ENCODE measurements at places on chromosomes 7 and 10.
A peak's percentile ranks its signal among the peaks of the same experiment; 100 is the strongest.

- no peak for DNase-seq
Observed at GRCh38 chr10:113347508-113347907, 205.3 kb upstream of the HABP2 start.

DNA sequence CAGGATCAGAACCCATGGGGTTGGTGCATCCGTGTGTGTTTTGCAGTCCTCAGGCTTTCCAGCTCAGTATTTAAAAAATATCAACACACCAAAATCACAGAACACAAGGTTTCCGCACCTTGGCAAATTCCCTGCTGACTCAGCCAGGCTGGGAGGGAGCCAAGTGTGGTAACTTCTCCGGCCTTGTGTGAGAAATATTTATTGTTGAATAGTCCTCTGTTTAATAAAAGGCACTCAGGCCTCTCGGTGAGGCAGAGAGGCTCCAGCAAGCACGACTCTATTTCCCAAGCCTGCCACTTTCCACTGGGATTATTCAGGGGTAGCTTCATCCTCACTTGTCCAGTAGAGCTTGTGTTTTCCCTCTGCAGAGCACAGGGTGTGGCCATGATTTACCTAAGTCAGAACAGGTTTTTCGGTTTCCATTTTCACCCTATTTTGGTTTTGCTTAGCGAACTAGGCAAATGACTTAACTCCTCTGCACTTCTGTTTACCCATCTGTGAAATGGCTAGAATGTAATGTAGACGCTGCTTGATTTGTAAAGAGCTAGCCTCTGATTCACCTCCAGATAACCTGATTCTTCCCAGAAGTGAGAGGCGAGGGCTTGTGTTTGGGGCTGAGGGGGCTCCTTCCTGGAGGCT is 13.0 kb upstream of the CHST15 start:
- DNase-seq, result peak; percentile 95

DNA sequence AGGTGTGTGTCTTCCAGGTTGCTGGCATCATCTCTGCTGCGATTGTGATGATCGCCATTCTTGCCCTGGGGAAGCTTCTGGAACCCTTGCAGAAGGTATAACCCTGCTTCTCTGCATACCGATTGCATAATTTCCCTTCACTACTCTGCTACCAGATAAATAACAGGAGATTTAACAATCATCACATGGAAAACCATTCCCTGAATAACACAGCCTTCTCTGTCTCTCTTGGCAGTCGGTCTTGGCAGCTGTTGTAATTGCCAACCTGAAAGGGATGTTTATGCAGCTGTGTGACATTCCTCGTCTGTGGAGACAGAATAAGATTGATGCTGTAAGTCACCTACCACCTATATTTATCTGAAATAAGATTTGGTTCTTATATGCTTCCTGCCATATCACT is 33.8 kb downstream of the SLC26A4 start:
- no peak for DNase-seq

DNA sequence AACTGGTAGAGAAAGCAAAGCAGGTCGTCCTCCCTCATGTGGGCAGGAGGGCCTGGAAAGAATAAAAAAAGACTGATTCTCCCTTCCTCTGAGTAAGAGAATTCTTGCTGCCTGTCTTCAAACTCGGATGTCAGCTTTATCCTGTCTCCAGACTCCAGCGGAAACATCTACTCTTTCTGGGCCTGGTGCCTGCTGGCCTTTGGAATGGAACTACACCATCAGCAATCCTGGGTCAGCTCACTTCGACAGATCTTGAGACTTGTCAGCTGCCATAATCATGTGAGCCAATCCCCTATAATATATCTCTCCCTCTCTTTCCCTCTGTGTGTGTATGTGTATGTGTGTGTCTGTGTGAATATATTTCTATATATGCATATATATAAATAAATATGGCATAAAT is 411.0 kb upstream of the DPP6 start:
- no peak for DNase-seq

GRCh38 chr7:1193593-1194424 is 33.8 kb upstream of the ZFAND2A start:
- peak; percentile 19 for DNase-seq

GRCh38 chr10:1114719-1115606 is 58.8 kb downstream of the WDR37 start:
- no peak for DNase-seq

DNA sequence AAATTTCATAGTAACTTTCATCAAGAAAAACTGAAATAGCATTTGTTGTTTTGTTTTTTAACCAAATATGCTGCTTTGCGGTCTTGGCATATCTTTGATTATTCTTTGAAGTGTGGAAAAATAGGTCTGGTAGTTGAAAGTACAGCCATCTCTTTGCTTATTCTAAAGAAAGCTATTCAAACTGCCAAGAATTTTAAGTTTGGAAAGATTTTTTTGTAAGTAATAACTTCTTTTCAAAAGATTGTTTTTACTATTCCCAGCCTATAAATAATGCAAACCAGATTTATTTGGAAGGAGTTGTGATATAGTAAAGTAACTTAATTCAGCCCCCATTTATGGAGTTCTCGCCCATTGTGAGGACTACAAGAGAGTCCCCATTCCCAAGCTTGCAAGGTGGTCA is 87.0 kb downstream of the ADD3 start:
- DNase-seq, result no peak

DNA sequence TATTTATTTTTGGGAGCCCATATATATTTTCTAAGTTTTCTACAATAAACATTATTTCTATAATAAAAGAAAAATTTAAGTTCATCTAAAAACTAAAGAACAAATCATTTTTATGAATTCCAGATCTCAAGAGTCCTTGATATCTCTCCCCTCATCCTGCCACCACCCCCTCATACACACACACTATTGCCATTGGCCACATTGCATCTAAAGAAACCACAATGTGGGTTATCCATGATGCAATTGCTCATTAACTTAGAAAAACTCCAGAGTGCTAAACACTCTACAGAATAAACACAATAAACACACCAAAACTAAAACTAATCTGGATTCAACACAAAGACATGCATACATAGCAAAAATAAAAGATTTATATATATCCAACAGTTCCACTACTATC is 37.8 kb downstream of the FAM13C start:
- peak; percentile 7 for DNase-seq

DNA sequence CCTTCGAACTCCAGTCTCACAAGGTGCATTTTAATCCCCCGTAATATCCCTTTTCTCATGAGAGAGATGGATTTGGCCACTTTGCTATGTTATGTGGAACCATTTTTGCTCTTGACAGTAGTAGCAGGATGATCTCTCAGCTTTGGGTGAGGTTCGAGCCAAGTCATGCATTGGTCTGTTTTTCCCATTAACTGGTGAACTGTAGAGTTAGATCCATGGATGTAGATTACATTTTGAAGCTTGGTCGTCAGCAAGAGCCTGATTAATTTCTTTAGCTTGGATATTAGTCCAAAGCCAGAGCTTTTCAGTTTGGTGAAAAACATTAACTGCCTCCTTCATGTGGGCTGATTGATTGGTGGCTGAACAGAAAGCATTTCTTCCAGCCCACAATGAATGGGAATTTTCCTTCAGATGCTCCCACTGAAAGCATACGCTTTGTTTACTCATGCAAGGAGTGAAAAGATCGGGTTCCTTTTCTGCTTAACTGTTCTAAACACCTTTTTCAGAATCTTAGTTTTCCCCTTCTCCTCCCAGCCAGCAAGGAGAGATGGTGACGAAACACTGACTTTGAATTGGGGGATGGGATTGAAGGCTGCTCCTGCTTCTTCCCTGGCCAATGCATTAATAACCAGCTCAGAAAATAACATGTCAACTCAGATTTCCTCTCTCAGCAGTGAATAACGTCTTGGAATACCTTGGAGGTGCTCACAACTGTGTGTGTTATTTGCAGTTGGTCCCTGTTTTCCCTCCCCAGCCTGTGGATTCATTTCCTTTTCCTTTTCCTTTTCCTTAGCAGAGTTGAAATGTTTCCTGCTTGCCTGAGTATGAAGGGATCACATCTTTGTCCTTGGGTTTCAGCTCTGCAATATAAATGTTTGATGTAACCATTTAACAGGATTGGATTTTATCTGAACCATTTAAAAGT is 351.8 kb upstream of the FZD8 start:
- peak; percentile 74 for DNase-seq

DNA sequence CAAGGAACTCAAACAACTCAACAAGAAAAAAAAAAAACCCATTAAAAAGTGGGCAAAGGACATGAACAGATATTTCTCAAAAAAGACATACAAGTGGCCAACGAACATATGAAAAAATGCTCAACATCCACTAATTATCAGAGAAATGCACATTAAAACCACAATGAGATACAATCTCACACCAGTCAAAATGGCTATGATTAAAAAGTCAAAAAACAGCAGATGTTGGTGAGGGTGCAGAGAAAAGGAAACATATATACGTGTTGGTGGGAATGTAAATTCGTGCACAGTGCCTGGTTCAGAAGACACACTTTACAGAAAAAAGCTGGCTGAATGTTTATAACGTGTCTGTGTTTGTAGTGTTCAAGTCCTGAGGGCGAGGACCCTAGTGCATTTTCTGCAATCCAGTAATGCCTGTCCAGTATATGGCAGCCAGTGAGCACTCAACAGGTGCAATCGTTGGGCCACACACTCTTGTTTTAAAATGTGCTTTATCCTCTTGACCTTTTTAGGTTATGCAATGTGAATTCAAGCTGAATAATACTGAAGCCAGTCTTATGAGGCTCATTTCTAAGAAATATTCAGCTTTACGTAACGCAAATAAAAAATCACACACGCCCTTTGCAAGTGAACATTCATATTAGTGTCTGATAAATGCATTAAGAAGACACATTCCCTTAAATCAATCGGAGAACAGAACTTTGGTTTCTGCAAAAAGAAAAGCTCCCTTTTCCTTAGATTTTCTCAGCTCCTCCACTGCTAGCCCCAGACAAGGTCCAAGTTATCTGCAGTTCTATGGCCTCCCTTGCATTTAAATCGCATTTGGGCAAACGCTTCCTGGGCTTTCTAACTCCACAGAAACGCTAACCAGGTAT is 813 bp upstream of the MTURN start:
- no peak for DNase-seq

GRCh38 chr10:89263531-89263930 is 12.0 kb upstream of the LIPA start:
- DNase-seq, result no peak

DNA sequence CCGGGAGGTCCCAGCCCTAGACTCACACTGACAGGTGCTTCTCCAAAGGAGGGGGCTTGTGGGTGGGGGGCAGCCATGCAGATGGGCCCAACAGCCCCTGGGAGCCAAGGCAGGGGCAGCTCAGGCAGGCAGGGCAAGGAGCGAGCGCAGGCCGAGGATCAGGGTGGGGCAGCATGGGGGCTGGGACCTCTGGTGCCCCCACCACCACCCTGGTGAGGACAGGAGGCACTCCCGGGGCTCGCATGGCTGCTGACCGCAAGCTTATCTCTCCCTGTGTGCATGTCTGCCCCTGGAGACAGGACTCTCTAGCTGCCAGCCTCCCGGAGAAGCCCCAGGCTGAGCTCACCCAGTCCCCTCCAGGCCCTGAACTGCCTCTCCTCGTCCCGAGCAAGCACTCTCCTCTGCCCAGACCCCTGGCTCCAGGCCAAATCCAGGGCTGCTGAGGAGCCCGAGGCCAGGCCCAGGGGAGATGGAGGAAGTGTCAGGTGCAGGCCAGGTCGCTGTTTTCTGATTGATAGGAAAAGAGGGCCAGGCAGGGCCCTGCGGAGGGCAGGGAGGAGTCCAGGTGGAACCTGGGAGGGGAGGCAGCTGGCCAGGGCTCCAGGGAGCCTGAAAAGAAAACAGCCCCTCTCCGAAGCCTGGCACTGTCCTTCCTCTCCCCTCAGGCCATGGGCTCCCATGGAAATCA is 39.0 kb downstream of the PDGFA start:
- DNase-seq, result no peak

DNA sequence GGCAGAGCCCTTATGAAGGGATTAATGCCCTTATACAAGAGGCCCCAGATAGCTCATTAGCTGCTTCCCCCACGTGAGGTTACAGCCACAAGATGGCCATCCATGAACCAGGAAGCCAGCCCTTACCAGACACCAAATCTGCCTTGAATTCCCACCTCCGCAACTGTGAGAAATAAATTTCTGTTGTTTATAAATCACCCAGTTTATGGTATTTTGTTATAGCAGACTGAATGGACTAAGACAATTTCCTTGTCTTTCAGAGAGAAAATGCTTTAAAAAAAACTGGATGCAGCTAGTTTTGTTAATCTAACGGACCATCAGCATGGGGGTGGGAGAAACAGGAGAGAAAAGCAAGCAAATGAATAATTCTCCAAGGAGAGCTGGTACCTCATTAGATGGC is 36.5 kb downstream of the CBX3 start:
- DNase-seq, result no peak

DNA sequence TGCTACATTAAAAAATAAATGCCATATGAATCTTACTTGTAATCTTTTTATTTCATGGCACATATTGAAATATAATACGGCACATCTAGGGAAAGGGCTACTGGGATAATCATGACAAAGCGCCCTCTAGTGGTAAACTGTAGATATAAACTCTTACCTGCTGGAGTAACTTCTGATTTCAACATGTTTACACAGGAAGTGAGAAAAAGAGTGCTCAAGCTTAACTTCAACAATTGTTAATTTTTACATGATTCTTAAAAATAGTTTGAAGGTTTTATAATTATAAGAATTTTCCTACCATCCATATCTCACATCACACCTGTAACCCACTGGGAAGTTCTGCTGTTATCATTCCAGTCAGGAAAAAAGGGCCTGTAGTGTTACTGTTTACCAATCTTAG is 2.0 kb upstream of the HEPACAM2 start:
- peak; percentile 64 for DNase-seq

GRCh38 chr7:98372993-98373392 is 27.9 kb downstream of the BAIAP2L1 start:
- DNase-seq, result peak; percentile 78

DNA sequence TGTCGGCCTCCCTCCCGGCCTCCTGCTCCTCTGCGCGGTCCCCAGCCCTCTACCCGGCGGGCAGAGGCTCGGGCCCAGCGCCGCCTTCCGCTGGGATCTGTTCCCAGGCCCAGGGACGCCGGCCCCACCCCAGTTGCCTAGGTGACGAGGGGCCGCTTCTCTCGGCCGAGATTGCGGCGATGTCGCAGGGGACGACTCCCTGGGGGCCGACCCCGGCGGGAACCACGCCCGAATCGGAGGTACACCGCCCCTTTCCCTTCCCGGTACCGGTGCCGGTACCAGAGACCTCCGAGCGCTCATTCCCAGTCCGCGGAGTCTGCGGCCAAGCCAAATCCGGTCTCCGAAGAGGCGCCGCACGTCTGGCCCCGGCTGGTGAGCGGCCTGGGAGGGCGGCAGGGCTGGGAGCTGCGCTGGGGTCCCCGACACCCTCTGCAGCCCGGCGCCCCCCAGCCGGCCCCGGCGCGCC is at the start of gene CABCOCO1:
TSS of gene CABCOCO1 (plus strand) at position 136 of the 466 bp plus-strand sequence. CDS start at position 180, 44 bp downstream.
- DNase-seq, result no peak

DNA sequence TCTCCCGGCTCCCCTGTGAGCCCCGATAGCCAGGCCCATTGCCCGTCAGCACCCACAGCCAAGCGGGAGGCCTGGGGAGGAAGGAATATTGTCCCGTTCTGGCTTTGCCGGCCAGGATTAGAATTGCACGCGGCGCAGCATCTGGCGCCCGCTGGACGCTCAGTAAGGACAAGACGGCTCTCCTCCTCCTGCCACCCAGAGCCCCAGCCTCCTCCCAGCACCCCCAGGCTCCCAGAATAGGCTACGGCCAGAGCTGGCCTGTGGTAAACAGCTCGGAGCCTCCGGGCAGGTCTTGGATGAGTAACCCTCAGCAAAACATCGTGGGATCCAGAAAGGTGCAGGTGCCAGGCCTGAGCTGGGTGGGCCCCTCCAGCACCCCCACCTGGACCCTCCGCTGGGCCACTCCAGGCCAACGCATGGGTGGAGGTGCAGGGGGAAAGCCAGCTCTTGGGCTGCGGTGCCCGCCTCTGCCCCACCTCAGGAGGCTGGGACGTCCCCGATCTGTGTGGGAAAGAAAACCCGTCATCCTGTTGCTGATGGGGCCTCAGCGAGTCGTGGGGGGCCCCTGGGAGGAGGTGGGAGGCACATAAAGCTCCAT is 5.8 kb upstream of the FAM20C start:
- DNase-seq, result no peak

Measured in renal cortical epithelial cell (primary cell).